ENCODE measurements at places on chromosomes 13 and 19.

GRCh38 chr13:36074659-36075058 lies 56.5 kb downstream of the DCLK1 start:
- DNase-seq, result no peak

DNA sequence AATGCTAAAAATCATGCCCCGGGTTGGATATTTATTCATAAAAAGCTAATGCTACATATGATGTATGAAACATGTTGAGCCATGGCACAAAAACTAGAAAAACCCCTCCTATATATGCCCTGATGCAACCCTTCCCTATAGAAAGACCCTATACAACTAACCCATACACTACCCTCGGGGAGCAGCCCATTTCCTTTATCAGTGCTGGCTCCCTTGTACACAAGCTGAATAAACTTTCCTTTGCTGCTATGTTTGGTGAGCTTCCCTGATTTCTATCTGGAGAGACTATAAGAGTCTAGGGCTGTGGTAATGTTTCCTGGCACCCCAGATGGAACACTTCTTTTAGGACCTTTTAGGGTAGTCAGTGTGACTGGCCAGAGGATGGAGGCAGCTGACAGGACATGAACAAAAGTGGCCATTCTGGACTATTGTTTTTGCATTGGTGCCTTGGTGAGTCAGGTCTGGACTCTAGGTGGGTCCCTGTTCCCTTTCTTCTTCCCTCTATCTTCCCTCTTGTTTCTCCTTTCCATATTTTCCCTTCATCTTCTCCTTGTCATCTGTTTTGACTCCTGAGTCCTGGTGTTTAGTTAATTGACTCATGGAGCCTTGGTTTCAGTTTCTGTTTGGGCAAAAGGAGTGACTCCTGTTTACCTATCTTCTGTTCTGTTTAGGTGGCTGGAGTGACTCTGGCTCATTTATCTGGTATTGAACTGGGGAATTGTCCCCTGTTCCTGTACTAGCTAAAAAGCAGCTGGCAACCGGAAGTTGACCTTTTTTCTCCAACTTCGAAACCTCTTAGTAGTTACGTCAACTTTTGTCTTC lies 1321.8 kb upstream of the PCDH9 start:
- no peak for DNase-seq

DNA sequence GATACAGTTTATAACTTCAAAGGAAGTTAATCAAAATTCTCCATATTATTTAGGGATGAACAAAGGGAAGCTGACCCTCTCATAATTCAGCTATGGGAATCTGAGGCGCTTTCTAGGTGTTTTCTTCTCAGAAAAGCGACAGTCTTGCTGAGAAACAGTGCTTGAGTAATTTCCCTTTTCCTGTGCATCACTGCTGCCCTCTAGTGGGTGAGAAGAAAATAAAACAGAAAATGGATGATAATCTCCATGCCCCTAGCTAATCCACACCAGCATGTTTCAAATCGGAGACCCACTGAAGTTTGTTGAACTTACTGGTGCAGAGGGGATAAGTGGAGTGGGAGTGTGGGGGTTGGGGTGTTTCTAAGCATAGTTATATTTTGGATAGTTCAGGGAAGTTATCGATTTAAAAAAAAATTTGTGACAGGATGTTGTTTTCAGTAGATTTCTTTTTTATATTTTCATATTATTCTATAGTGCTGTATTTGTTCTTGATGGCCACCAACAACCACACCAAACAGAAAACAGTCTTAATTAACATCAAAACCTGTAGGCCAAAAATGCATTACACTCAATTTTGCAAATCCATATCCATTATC lies 21.4 kb downstream of the LCP1 start:
- DNase-seq, result peak; percentile 24

- no peak for DNase-seq
Measured at GRCh38 chr19:10417541-10418234, 2.6 kb upstream of the PDE4A start.

DNA sequence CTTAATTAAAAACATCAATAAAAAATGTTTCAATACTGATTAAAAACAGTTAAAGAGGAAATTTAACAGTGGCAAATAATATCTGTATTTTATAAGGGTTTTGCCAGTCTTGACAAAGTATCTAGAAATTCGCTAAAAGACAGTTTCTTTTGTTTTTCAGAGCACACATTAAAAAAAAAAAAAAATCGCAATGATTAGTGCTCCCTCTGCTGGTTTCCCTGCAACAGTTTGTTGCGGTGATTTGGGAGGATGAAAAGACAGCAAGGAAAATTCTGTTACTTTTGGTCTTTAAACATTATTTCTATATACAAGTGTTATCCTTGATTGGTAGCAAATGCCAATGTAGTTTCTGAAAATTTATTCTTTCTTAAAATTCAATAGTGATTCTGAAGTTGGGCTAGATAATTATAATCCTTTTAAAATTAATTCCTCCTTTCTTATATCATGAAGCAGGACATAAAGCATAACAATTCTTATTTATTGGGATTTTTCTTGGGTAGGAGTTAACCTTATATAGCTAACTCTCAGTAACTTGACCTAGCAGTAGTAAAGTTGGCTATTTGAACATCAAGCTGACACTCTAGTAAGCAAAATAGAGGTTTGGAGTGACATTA lies 23.1 kb upstream of the SPRY2 start:
- DNase-seq, result no peak

GRCh38 chr19:10985502-10985901 lies 24.7 kb downstream of the SMARCA4 start:
- no peak for DNase-seq

- DNase-seq, result no peak
Measured at GRCh38 chr19:38910488-38910887, 1.5 kb downstream of the CCER2 start.

- DNase-seq, result no peak
Measured at GRCh38 chr19:46035986-46036743, 4.6 kb downstream of the IGFL4 start.

- no peak for DNase-seq
Measured at GRCh38 chr13:60509601-60510386, 112.8 kb downstream of the TDRD3 start.

GRCh38 chr13:95484052-95484451 lies 68.5 kb upstream of the CLDN10 start:
- DNase-seq, result no peak

Measured in non-pigmented ciliary epithelial cell (primary cell).